ENCODE measurements at places on chromosomes 2 and 18.

GRCh38 chr2:202084265-202084664, 11.2 kb downstream of the KIAA2012 start:
- no peak for DNase-seq

DNA sequence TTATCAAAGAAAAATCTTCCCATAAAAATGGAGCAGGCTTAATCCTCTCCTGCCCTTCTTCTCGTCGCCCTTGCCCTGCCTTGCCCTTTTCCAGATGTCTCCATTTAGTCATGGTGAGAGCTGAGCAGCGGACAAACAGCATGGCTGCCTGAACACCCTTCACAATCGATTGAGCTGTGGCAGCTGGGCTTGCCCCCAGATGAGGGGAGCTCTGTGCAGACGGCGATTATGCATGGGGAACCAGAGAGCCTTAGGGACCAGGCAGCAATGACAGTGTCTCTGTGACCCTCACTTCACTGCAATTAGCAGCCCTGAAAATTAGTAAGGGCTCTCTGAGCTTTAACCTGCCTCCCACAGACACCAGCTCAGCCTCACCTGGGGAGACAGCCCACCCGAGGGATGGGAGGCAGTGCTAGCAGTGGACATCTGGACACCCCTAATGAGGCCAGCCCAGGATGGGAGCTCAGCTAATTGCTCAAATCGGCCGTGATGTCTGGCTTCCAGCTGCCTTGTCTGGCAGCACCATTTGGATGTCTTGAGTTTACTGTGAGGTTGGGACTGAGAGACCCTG, 365.7 kb downstream of the TNS1 start:
- no peak for DNase-seq

DNA sequence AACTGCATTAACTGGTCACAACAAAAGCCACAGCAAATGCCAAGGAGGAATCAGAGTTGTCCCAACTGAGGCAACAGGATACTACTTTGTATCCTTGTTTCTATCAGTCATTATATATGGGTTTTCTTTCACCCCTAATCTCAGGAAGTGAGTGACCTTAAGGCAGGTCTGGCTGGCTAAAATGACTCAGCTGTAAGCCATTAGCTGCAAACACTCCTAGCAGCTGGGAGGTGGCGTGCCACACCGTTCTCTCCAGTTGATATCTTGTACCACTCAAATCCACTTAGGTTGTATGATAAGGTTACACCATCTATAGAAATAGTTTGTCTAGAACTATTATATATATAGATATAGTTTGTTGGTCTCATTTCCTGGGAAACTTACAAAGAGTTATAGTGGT, 171.1 kb upstream of the MC4R start:
- peak; percentile 10 for DNase-seq

DNA sequence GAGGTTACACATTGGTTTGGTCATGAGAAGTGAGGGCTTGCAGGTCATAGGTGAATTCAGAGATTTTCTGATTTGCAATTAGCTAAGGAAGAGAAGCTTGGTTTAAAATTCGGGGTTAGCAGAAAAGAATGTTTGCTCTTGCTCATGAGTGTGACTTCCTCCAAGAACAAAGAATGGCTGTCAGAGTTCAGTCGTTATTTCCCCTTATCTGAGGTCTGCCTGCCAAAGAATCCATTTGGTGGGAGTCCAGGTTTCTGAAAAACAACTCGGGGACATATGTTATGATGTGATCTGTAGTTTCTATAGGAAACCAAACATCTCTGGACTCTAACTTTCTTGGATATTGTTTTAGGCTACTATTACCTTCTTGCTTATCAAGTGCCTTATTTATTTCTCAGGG, 3.2 kb upstream of the UGT1A6 start:
- peak; percentile 69 for DNase-seq

GRCh38 chr2:16773080-16773713, 107.6 kb upstream of the CYRIA start:
- DNase-seq: peak; percentile 79

DNA sequence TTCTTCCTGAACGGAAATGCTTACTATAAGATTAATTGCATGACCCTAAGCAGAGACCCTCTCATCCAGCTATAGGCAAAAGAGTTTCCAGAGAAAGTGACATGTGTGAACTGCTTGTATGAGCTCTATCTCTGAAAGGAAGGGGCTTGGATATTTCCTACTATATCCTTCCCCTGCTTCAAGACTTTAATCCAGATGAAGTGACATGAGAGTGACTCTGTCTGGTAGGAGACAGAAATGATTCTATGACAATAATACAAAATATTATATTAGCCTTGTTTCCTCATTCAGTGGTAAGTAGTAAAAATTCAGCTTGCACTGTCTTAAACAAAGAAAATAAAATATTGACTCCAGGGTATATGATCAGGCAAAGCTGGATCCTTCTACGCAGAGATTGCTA, 37.5 kb downstream of the NABP1 start:
- DNase-seq: no peak

- no peak for DNase-seq
Measured at GRCh38 chr2:39734445-39734844, 44.6 kb downstream of the THUMPD2 start.

DNA sequence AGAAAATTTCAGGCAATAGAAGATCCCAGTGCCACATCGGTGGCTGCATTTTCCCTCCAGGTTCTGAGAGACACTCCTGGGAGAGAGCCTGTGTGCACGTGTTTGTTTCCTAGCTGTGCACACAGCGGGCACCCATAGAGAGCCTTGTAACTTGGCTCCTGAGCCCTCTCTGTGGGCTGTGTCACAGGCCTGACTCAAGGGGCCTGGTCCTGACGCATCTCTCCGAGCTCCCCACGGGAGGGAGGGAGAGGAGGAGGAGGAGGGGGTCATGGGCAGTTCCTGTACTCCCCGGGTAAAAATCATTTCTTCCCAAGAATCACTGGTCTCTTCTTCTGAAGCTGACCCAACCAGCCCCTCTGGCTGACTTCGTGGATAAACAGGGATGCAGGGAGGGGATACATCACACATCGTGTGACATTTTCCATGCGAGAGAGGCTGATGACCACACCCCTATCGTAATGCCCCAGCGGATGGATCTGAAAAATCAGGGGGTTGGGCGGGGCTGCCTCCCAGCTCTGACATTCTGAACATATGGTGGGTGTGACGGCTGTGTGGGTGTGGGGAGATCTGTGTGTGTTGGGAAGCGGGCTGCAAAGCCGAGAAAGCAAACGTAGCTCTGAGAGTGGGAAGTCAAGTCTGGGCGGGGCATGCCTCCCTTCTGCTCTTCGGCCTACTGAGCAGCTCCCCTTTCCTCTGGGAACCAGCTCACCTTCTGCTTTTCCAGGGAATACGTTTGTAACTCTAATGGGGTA, 308.3 kb upstream of the HS6ST1 start:
- no peak for DNase-seq

DNA sequence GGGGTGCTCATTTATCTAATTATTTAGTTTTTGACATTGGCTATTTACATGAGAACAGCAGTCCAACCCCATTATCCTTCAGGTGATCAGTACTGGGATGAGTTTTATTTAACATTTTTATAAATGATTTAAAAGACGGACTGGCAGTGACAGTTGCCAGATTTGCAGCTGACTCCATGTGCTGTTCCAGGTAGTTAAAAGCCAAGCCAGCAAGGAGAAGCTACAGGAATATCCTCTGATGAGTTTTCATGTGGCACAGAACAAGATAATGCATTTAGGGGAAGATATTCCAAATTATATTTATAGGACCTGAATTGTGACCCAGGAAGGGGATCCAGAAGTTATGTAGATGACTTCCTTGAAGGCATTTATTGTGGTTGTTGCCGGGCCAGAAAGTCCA, 210.0 kb downstream of the MCFD2 start:
- no peak for DNase-seq

- no peak for DNase-seq
Measured at GRCh38 chr2:108620656-108621055, 86.4 kb downstream of the LIMS1 start.

GRCh38 chr2:40341198-40341597, 110.7 kb downstream of the SLC8A1 start:
- no peak for DNase-seq

DNA sequence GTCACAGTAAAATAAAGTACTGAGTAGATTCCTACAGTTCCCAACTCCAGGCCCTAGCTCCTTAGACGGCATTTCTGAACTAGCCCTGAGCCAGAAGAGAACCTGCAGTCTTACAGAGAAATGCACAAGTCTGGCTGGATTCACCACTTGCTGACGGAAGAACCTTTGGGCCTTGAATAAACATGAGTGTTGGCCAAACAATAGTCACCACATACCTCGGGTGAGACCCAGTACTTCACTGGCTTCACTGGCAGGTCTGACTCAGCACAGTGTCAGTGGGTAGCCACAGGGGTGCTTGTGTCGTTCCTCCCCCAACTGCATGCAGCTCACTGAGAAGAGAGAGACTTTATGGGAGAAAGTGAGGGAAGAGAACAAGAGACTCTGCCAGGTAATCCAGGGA, 88.9 kb downstream of the TMEM185B start:
- no peak for DNase-seq

GRCh38 chr2:166901336-166901735, 13.1 kb downstream of the XIRP2 start:
- no peak for DNase-seq

DNA sequence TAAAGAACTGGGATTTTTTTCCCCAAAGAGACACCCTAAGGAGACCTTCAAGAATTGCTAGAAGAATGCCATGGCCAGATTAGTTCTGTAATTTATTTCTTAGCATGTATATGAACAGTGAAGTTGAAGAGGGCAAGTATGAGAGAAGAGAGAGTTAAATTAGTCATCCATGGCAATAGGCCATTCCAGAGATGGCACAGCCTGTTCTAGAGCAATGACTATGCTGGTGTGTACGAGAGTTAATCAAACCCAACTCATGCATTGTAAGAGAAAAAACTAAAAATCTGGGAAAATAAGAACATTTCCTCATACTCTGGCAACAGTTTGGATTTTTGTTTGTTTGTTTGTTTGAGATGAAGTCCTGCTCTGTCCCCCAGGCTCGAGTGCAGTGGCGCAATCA, 112.1 kb upstream of the PIK3C3 start:
- DNase-seq: no peak

- no peak for DNase-seq
Measured at GRCh38 chr18:10936176-10937053, 213.0 kb downstream of the PIEZO2 start.

GRCh38 chr2:9703701-9704221, 73.0 kb upstream of the YWHAQ start:
- DNase-seq: peak; percentile 64

DNA sequence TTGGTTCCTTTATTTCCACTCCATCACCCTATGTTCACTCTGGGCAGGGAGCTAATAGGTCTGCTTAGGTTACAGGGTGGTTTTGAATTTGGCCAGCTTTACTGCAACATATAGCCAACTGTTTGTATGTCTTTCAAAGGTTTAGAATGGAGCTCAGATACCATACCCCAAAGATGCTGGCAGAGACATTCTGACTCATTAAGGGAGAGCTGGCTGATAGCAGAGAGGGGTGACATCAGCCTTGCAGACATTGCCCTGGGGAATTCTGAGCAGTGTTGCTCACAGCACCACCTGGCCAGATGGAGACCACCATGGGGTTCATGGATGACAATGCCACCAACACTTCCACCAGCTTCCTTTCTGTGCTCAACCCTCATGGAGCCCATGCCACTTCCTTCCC, 2.1 kb downstream of the PROKR1 start:
- DNase-seq: no peak

- no peak for DNase-seq
Measured at GRCh38 chr2:26523750-26524149, 45.8 kb upstream of the OTOF start.

DNA sequence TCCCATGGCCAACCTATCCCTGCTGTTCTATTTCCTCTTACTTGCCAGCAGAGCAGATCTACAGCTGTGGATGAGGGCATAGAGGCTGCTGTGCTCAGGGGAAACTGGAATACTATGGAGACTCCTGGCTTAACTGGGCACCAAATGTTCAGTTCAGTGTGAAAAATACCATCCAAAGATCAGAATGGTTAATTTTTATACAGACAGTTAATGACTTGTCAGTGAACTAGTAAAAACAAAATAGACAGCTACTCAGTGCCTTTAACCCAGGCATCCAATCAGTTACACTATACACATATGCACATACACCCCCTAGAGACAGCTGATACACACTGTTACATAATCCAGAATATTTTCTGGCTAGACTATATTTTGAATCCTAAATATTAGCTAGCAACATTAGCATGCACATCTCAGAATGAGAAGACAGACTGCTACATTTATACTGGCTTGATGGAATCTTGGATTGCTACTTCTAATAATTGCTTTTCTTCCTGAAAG, 59.1 kb upstream of the WIPF1 start:
- DNase-seq: peak; percentile 22

GRCh38 chr2:241410739-241411176, 54.7 kb downstream of the FARP2 start:
- DNase-seq: no peak

DNA sequence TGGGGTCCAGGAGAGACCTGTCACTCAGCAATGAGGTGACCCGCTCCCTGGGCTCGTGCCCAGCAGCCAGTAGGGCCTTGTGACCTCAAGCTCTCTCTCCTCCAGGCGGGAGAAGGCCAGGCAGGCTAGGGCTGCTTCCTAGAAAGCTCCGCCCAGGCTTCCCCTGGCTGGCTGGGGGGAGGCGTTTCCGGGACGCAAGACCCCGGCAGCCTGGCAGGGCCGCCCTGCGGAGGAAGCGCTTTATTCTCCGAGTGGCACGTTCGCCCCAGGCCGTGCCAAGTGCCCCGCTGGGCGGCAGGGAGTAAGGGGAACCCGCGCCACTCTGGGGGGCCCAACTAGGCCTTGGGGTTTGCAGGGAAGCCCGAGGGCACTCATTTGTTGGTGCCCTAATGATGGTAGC, 21.2 kb upstream of the EPAS1 start:
- DNase-seq: peak; percentile 84

- no peak for DNase-seq
Measured at GRCh38 chr2:12750166-12750905, 33.6 kb downstream of the TRIB2 start.

DNA sequence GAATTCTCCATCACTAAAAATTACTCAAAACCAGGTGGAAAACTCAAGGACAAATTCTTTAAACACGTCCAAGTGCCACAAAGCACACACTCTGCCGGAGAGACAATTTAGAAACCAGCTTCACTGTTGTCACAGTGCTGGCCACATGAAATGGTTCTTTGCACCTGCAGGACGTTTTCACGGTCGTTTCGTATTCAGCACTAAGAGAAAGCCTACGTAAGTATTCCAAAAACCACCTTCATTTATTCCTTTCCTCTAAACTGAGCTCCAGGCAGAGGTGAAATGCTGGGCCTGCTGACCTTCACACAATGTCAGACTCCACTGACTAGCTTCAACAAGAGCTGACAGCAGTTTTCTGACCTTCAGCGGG, 680 bp downstream of the ATP5F1A start:
- no peak for DNase-seq

DNA sequence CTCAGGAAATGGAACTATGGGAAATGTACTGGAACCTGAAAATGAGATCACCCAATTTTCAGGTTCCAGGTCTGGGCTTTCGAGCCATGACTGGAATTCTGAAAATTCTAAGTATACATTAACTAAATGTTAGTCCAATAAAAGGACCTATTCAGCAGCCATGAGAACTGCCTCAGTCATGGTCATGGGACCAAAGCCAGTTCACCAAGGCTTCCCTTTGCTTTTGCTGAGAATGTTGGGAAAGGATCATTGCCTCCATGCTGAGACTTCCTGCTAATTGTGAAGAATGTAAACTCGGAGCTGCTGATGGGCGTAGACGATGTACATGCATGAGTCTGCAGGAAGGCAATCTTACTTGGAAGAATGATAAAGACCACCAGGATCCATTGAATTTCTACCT, 624.4 kb upstream of the SOX11 start:
- DNase-seq: no peak

GRCh38 chr2:43305517-43305916, 79.1 kb upstream of the ZFP36L2 start:
- DNase-seq: peak; percentile 18
